Activated naive CD8-positive, alpha-beta T cell treated with anti-CD3 and anti-CD28 coated beads for 36 hours (primary cell): ENCODE measurements at places on chromosomes 11 and 22. TPM values are rescaled to one million over a fixed set of nuclear protein-coding genes. Genes with fewer than 3 reads are reported as not detected.

The SLC22A9 gene
- not detected for total RNA-seq

DNA sequence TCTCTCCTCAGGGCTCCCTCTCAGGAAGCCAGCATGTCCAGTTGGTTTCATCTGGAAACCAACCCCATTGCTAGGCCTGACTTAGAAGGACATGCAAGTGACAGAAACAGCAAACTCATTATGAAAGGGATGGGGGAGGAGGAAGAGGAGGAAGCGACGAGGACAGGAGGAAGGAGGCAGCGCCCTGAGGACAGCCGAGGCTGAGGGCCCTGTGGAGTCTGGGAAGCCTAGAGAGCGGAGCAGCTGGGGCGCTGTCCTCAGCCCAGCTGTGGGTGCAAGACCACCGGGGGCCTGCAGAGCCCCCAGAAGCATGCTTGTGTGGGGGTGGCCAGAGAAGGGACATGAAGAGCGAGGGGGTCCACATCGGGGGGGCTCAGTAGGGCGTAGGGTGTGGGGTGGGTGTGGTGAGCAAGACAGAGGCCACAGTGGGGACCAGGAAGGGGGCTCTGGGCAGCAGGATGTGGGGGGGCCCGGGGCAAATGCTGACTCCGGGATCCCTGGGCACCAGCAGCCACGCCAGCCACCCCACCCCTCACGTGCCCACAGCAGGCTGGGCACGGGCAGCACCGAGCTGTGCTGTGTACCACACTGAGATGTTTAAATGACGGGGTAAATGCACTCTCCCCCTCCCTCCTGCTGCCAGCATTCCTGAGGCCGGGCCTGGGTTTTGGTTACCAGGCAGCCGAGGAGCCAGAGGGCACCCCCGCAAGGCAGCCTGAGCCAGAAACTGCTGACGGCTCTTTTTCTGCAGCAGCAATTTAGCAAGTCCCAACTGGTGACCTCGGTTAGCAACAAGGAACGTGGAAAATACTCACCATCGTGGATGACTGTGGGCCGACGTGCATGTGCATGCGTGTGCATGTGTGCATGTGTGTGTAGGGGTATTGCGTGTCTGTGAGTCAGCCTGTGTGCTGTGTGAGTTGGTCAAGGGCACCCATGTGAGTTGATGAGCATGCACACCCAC lies 82.7 kb upstream of the LINC01488 start:
- DNase-seq = no peak

The ARHGEF17 gene
- not detected for total RNA-seq

DNA sequence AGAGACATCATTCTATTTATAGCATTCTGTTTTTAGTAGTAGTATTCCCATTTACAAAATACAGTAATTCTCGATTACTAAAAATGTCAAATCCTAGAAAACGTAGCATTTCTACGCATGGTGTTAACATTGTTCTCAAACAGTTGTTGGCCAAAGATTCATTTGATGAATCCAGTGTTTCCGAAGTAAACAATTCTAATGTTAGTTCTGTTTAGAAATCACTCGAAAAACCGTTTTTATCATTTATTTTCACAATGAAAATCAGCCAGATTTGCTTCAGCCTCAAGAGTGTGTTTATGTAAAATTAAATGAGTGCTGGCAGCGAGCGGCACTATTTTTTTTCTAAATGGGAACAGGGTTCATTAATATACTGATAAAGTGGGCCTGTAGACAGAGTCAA lies 7.1 kb downstream of the MS4A18 start:
- DNase-seq = no peak

DNA sequence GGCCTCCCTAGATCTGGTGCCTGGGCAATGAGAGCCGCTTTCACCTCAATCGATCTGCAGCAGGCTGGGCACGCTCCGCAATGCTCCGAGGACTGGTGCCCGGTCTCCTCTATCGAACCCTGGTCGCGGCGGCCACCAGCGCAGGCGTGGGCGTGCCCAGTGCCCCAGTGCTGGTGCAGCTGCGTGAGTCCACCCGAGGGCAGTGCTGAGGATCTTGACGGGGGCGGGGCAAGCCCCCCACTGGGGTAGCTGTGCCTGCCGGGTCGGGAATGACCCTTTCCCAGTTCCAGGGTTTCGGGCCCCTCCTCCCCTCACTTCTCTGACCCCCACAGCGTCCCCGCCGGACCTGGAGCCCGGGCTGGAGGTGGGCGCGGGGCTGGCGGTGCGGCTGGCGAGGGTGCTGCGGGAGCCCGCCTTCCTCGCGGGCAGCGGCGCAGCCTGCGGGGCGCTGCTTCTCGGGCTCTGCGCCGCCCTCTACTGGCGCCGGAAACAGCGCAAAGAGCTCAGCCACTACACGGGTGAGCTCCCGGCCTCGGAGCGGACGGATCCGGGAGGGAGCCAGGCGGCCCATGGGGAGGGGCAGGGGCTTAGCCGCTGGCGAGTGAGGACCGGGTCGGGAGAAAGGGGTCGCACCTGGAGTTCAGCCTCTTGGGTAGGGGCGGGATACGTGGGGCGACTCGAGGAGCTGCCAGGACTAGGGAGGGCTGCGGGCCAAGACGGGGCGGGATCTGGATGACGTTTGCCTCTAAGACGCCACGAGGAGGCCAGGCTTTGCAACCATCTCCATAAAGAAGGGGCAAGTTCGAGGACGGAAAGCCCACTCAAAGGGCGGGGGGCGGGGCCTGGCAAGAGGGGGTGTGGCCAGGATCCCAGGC lies 10.9 kb downstream of the ROBO3 start:
- DNase-seq = peak; percentile 86

GRCh38 chr22:18152519-18152918 lies 2.5 kb downstream of the USP18 start:
- peak; percentile 37 for DNase-seq

GRCh38 chr11:103798026-103798425 lies 238.4 kb upstream of the DDI1 start:
- no peak for DNase-seq

DNA sequence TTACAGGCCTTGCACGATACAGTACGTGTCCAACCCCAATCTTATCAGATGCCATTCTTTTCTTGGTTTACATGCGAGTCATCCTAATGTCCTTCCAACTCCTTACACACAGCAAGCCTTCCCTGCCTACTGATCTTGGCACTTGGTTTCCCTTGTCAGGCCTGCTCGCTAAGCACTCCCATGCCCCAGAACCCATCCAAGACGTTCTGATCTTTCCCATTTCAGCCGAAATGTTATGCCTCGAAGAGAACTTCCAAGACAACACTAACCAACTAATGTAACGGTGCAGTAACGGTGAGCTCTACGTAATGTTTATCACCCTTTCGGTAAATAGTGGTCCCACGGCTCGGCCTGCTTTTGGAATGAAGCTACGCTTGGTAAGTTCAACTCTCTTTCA lies 521 bp downstream of the PES1 start:
- no peak for DNase-seq

The SBF2 gene
- total RNA-seq = 6.1 TPM

GRCh38 chr11:27211370-27212127 lies 151.5 kb downstream of the CCDC34 start:
- DNase-seq = no peak

DNA sequence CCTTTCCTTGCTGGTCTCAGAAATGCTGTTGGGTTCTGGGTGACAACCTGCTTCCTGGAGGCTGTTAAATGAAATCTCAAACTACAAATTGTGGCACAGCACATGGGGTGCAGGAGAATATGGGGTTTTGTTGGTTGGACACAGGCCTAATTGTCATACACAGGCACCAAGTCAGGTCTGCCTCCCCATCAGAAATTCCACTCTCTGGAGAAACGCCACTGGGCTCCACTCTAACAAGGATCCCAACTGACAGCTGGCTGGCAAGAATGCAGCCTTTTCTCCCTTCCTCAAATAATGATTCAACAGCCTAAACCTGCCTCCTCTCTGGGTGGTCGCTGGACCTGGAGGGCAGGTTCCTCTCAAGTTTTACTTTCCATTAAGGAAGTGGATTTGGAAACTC lies 177.8 kb upstream of the NARS2 start:
- no peak for DNase-seq

- DNase-seq = no peak
These were observed 29.1 kb downstream of the TOLLIP start for GRCh38 chr11:1280116-1281035.

DNA sequence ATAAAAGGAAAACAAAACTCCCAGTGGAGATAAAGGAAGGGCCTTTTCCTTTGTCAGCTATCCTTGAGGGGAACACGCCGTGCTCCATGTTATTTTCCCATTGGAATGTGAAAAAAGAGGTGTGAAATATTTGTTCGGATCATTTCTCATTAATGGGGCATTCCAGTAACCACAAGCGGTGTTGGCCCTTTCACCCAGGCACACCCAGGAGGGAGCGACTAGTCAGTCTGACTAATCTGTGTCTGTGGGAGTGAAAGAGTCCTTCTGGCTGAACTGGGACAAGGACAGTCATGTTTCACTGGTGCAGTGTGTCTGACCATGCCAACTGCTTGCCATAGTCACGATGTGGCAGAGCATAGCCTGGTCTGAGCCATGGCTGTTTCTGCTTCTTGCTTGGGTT lies 13.0 kb upstream of the MYEOV start:
- no peak for DNase-seq

DNA sequence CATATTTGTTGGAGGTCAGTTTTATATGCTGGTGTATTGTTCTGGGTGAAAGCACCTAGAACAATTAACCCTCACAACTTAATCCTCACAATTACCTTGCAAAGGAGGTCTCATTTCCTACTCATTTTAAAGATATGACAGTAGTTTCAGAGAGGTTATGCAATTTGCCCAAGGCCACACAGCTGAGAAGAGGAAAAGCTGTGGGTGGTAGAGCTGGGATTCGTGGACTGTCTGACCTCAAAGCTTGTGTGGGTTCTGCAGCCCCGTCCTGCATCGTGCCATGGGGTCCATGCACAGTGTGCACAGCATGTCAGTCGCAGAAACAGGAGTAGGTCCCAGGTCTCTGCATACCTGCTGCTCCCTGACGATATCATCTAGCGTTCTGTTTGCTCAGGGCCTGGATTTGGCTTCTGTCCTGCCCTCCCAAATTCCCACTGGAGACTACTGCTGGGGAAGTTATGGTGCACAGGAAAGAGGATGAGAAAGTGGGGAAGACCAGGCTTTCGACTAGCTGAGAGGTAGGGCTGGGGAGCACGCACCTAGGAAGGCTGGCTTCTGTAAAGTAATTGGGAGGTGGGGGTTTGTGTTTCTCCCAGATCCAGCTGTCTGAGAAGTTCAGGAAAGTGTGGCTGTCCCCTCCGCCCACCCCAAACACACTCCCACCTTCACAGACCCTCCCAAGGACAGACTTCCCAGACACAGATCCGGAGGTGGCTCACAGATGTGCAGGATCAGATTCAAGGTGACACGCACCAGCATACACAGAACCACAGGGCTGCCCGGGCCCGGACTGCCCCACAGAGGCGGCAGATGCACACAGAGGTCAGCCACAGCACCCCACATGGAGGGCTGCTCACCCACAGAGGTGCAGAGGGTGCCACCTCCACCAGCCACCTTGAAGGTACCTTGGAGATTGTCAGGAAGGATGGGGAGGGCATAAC lies 2.0 kb downstream of the BACE1 start:
- DNase-seq = no peak

DNA sequence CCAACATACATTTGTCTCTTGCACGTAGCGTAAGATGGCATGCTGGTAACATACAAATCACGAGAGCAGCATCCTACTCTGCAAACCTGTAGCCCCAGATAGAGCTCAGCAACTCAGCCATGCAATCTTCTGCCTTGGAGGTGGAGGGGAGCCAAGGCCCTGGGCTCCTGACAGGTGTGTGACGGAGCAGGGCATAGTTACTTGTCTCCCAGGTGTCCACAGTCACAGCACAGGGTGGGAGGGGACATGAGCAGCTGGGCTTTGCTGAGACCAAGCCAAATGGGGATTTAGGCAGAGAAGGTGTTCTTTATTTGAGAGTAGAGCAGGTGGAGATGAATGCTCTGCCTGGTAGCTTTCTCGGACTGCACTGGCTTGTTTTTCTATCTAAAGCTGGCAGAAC lies 111.7 kb downstream of the TEAD1 start:
- DNase-seq = no peak

- peak; percentile 96 for DNase-seq
These were observed 1.5 kb downstream of the PIK3IP1 start for GRCh38 chr22:31290494-31291471.

DNA sequence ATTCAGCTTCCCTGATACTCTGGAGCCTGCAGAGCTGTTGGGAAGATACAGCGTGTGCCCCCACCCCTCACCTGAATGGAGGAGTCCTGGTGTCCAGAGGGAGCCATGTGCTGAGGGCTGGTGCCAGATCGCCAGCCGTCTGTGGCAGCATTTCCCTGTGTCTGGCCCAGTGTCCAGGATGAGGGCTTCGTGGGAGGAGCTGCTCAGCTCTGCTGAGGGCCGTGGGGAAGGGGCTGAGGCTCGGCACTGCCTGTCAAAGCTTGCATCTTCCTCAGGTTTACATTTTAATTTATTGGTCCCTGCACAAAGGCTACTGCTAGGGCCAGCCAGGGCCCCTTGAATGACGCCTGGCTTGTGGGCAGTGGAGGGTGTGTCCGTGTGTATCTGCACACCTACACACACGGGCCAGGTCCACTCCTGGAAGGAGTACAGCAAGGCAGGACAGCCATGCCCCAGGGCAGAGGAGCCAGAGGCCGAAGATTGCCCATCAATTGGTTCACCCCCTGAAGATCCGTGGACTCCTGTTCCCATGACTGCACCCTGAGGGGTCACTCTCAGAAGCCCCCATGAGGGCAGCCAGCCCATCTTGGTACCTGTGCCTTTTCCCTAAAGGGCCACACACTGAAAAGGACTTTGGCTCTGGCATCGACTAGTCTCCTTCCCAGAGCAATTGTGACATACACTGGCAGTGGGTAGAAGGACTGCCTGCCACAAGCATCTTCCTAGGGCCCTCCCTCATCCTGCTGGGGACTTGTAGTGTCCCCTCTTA lies 107.7 kb upstream of the PARVA start:
- DNase-seq = no peak

DNA sequence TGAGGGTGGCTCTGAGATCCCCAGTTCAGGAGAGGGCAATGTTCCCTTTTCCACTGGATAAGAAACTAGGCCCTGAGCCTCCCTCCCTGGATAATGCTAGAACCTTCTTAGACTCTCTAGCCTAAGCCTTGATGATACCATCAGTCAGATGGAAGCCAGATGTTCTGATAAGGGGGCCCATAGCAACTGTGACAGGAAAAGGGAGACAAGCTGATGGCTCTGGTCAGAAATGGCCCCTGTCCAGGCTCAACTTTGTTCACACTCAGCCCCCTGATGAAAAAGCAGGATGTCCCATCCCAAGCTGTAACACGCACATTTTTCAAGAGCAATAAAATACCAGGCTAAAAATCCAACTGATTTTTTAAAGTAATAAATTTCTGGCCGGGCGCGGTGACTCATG lies 7.2 kb upstream of the OAF start:
- no peak for DNase-seq

- DNase-seq = no peak
These were observed 24.9 kb downstream of the APLP2 start for GRCh38 chr11:130094614-130095013.

- DNase-seq = peak; percentile 48
These were observed 9.9 kb upstream of the MICALL1 start for GRCh38 chr22:37896181-37896592.

GRCh38 chr11:1301220-1302000 lies 8.0 kb downstream of the TOLLIP start:
- no peak for DNase-seq

GRCh38 chr11:99371257-99371656 lies 350.5 kb downstream of the CNTN5 start:
- DNase-seq = no peak

- no peak for DNase-seq
These were observed 99.5 kb downstream of the SNX19 start for GRCh38 chr11:130816546-130817329.

The ADAMTS15 gene
- total RNA-seq = not detected

The OR52M1 gene
- not detected for total RNA-seq

The EHBP1L1 gene
- total RNA-seq = 55.7 TPM

GRCh38 chr11:18449251-18449650 lies 6.4 kb upstream of the LDHAL6A start:
- DNase-seq = no peak

The CBLIF gene
- not detected for total RNA-seq

GRCh38 chr11:110720431-110721275 lies 8.4 kb upstream of the ARHGAP20 start:
- DNase-seq = no peak
